ENCODE measurements at places on chromosomes 1 and 21.

DNA sequence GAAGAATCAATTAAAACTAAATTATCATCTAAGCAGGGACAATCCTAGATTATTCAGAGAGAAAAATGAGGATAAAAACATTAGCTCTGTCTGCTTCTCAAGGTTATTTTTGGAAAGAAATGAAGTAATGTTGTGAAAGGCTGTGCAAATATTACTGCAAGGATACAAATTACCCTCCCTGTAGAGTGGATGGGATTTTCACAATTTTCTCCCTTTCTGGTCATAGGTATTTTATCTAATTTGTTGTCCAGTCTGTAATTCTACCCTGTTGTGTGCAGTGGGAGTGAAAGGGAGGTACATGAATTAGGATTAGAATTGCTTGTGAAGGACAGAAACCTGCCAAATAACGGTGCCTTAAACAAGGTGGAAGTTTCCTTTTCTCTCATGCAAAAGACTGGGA is 54.7 kb downstream of the MAP3K7CL start:
- no peak for DNase-seq

DNA sequence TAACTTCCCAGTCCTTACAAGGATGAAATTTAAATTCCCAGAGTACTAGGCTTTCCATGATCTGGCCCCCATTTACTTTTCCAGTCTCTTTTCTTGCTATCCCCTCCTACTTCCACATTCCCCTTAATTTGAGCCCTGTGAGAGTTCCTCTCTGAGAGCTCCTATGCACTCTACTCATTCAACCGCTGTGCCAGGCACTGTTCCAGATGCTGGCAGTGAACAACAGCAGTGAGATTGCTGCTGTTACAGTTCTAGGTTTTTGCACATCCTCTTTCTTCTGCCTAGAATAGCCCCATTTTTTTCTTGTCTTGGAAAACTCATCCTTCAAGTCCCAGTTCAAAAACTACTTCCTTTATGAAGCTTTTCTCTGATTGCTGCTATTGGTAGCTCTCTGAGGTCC is 18.8 kb downstream of the ATF6 start:
- peak; percentile 10 for DNase-seq

- no peak for DNase-seq
Measured at GRCh38 chr1:51268634-51269033, 32.6 kb downstream of the RNF11 start.

DNA sequence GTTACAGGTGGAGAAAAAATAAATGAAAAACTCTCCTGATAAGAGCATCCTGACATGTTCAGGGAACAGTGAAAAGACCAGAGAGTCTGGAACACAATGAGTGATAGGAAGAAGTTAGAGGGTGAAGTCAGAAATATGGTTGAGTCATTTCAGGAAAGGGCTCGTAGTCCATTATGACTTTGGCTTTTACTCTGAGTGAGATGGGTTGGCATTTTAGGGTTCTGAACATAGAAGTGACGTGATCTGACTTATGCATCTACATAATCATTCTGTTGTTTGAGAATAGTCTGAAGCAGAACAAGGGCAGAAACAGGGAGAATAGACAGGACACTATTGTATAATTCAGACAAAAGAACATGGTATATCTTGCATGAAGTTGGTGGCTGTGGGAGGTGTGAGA is 5.8 kb downstream of the HMCN1 start:
- DNase-seq: no peak

DNA sequence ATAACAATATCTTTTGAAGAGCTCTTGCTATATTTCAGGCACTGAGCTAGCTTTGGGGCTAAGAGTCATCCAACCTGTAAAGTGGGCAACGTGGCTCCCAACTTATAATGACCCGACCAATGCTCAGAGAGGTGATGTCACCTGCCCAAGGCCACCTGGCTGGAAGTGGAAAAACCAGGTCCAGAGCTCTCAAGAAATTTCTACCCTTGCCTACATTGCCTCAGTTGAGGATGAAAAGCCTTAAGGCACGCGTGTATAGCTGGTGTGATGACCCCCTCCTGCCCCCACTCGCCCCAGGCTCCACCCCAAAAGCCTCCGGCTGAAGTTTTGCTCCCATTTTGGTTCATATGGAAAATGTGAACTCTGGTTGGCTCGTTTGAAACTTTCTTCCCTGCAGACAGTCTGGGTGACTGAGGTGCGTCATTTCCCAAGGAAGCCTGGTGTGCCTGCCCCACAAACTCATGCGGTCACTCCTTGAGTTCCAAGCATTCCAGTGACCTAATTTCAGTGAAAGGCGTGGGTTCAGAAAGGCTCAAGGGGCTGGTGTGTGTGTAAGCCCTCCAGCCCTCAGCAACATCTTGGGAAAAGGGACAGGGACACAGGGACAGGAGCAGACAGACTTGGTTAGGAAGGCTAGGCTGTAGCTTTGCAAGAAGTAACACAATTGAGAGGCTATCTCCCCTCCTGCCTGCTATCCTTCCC is 20.5 kb downstream of the HTR1D start:
- no peak for DNase-seq

GRCh38 chr1:204560590-204561150 is 44.5 kb downstream of the MDM4 start:
- no peak for DNase-seq

DNA sequence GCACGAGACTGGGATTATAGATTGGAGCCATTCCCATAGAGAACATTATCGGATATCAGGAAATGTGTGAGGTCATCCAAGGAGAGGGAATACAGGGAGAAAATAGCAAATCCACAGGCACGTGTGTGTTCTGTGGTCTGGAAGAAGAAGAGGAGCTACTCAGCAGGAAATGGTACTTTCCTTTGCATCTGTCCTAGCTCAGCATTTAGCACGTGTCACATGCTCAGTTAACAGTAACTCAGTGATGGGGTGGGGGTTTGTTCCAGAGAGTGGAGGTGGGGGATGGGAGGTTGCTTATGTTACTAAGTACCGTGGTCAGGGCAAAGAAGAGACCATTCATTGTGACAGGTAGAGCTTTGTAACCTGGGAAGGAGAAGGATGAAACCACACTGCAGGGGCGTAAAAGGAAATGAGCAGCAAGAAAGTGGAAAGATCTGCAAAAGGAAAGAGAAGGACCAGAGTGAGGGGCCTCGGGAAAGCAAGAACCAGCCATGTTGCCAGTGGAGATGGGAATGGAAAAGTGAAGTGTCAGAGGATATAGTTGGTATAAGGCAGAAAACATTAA is 100.4 kb downstream of the ATP5PO start:
- no peak for DNase-seq

- no peak for DNase-seq
Measured at GRCh38 chr1:46594063-46594462, 10.0 kb downstream of the MKNK1 start.

- no peak for DNase-seq
Measured at GRCh38 chr1:192669174-192669573, 33.2 kb downstream of the RGS13 start.

GRCh38 chr1:116868385-116868784 is 41.3 kb upstream of the PTGFRN start:
- DNase-seq: no peak

GRCh38 chr1:234489698-234490077 is 10.7 kb upstream of the TARBP1 start:
- no peak for DNase-seq

DNA sequence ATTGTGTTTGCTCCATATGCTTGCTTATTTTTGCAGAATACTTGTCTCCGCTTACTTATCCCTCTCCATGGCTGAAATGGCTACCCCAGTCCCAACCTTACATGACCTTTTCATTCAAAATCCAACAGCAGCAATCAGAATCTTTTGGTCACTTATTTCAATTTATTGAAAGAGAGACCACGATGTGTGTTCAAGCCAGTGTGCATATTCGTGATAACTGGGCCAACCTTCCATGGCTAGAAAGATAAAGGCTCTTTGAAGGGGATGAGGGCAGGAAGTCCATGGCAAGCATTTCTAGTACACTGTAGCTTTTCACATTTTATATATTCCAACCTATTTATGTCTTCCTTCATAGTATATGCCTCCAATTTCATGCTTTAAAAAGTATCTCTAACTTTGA is 23.1 kb downstream of the HSD11B1 start:
- DNase-seq: no peak

DNA sequence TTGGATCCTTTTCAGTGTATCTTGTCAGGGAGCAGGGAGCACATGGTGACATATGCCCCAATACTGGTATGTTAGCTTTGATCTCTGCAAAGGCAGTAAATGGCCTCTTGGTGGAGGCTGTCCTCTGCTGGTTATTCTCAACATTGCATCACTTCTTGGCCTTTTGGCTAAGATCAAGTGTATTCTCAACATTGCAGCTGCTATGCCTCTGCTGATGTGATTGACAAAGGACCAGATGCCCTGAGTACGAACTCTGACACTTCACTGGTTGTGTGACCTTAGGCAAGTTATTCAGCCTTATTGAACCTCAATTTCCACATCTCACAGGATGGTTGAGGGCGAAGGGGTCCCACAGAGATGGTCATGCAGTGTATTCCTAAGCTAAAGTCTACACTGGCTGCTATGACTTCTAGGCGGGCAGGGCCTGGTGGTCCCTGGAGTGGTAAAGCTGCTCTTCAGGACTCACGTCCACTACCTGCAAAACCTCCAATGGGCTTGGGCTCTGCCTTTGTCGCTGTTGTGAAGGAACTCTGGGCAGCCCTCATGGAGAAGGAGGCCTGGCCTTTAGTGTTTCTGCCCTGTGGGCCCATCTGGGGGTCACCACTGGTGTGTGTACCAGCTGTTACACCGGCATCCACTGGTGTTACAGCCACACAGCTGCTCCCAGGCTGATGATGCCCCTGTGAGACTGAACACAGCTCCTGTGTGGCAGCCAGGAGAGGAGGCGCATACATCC is 64.8 kb downstream of the DNTTIP2 start:
- DNase-seq: peak; percentile 47

DNA sequence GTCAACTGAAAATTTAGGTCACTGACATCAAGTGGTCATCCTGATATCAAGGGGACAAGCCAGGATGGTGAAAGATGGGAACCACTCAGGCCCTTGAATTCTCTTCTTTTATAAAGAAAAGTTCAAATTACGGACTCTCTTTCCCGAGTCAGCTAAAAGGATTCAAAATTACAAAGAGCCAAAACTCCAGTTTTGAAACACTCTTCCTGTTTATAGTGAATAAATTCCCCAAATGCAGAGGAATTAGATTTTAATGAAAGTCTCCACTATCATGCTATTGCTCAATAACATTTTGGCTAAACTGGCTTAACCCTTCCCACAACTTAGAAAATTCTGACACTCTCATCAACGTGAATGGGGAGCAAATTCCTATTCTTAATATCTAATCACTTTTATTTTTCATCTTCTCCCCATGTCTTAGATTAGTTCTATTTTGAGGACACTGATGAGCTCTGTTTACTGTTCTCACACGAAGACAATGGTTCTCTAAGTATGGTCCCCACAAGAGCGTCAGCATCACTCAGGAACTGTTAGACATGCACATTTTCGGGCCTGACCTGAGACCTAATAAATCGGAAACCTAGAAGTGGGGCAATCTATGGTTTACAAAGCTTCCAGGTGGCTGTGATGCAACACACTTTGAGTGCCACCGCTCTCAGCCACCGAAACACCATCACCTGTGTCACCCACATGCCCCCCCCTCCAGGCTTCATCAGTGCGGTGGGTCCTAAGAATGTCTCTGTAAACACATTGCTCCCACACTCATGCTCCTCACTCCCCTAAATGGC is 64.4 kb upstream of the TIAM1 start:
- no peak for DNase-seq

DNA sequence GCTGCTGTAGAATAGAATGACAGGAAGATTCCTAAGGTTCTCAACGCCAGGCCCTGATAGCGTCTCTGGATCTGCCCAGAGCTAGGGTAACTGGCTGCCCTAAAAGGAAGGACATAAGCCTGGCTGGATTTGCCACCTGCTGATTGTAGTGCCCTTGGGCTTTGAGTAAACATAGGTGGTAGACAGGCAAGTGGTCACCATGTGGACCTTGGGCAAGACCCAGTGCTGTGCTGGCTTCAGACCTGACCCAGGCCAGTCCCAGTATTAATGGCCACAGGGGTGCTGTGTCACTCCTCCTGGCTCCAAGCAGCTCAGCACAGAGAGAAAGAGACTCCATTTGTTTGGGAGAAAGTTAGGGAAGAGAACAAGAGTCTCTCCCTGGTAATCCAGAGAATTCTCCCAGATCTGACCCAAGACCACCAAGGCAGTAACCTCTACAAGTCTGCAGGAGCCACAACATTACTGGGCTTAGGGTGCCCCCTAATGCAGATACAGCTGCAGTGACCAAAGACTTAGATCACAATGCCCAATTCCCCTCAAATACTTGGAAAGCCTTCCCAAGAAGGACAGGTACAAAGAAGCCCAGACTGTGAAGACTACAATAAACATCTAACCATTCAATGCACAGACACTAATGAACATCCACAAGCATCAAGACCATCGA is 44.5 kb downstream of the PHTF1 start:
- no peak for DNase-seq

- DNase-seq: peak; percentile 47
Measured at GRCh38 chr1:10788592-10789006, 7.8 kb downstream of the CASZ1 start.

DNA sequence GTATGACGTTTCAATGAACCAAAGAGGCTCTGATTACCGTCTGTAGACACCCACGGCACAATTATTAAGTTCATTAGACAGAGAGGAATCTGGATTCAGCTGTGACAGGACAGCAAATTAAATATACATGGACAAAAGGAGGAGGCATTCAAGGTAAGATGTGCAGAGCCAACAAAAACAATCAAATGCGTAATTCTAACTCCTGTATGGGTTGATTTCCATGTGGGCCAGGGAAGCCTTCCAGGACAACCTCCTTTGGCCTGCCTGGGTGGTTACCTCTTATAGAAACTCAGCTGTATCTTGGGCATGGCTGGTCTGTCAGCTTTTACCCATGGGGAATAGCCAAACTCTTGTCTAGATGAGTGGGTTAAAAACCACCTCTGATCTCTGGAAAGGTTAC is 43.8 kb downstream of the CCN1 start:
- no peak for DNase-seq

DNA sequence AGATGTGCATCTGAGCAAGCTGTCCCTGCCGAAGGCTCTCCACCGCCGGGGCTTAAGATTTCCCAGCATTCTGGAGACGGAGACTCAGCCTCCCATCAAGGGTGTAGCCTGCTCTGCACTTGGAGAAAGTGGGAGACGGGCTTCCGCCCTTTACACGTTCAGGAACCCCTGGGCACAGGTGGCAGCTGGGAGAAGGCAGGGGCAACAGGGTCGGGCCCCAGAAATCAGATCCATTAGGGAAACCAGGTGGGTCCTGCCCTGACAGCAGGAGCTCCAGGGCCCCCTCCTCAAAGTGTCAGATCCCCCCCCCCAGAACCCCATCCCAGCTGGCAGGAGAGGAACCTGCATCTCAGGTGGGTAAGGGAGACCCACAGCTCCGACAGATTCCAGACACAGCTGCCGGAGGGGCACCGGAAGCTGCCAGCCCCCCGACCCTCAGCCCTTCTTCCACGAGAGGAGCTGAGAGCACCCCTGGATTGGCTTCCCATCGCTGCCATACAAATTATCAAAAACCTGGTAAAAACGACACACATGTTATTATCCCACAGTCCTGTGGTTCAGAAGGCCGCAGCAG is 236.6 kb downstream of the NPHP4 start:
- no peak for DNase-seq

- peak; percentile 32 for DNase-seq
Measured at GRCh38 chr1:9606948-9607347, 18.2 kb downstream of the TMEM201 start.
